ENCODE measurements at places on chromosomes 2 and 18. TPM values are rescaled to one million over a fixed set of nuclear protein-coding genes. Genes with fewer than 3 reads are reported as not detected.
A peak's percentile ranks its signal among the peaks of the same experiment; 100 is the strongest.

MPHOSPH10 gene
- polyA plus RNA-seq: 19.8 TPM

MOGAT1 gene
- not detected for polyA plus RNA-seq

TFCP2L1 gene
- polyA plus RNA-seq: 0.03 TPM

MARS2 gene
- 0.74 TPM for polyA plus RNA-seq

ANKRD62 gene
- not detected for polyA plus RNA-seq

INHBB gene
- 0.50 TPM for polyA plus RNA-seq

ALPP gene
- not detected for polyA plus RNA-seq

ABCG8 gene
- polyA plus RNA-seq: 1.9 TPM

RAB27B gene
- 1.1 TPM for polyA plus RNA-seq

DNA sequence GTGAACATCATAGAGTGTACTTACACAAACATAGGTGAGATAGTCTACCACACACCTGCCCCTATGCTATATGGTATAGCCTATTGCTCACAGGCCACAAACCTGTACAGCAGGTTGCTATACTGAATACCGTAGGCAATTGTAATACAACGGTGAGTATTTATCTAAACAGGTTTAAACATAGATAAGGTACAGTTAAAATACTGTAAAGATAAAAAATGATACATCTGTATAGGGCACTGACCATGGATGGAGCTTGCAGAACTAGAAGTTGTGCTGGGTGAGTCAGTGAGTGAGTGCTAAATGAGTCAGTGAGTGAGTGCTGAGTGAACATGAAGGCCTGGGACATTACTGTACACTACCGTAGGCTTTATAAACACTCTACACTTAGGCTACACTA, 267.0 kb upstream of the HS6ST1 start:
- no peak for DNase-seq

DNA sequence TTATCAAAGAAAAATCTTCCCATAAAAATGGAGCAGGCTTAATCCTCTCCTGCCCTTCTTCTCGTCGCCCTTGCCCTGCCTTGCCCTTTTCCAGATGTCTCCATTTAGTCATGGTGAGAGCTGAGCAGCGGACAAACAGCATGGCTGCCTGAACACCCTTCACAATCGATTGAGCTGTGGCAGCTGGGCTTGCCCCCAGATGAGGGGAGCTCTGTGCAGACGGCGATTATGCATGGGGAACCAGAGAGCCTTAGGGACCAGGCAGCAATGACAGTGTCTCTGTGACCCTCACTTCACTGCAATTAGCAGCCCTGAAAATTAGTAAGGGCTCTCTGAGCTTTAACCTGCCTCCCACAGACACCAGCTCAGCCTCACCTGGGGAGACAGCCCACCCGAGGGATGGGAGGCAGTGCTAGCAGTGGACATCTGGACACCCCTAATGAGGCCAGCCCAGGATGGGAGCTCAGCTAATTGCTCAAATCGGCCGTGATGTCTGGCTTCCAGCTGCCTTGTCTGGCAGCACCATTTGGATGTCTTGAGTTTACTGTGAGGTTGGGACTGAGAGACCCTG, 365.7 kb downstream of the TNS1 start:
- no peak for DNase-seq

DNA sequence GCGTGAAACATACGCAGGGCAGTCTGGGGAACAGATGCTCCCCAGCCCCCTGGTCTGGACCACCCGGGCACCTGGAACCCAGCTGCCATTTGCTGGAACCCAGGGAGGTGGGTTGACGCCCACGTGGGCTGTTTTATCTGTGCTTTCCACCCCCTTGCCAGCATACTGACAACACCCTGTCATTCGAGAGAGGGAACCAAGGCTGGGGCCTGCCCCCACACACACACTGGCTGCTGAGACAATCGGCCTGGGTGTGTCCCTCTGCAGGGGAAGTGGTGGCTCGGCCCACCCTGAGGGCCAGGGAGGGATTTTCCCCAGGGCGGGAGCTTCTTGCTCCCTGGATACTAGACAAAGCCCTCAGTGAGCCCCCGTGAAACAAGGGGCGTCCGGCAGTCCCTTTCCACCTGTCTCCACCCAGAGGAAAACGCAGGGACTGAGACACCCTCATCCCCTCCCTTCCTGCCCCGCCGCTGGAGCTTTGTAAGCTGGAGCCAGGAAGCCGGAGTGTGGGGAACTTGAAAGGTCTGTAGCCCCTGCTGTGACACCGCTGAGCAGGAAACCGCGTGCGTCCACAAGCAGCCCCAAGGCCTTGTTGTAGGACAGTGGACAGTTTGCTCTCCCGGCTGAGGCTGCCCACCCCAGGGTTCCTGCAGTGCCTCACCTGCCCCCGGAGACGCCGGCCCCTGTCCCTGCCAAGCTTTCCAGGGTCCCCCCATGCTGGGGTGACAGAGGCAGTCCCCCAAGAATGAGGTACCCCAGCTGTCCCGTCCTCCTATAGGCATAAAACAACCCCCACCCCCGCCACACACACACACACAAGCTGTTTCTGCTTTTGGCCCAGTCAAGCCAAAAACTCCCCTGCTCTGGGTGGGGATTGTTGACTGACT, 14.1 kb upstream of the KLF11 start:
- DNase-seq: peak; percentile 82

- no peak for DNase-seq
Measured at GRCh38 chr2:10193851-10194820, 71.6 kb downstream of the RRM2 start.

DNA sequence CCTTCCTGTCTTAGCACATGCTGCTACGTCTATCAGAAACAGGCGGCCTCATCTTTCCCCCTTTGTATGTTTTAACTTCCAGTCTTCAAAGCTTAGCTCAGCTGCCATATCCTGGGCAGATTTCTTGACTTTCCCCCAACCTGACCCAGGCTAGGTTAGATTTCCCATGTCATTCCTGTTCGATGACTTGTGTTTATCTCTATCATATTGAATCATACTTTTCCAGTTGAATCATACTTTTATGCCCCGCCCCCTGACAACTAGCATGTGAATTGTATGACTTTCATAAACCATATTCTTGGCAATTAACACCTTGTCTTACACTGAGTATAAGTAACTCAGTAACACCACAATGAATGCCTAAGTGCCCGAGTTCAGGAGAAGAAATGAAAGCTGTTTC, 128.3 kb downstream of the CYRIA start:
- DNase-seq: no peak

- no peak for DNase-seq
Measured at GRCh38 chr2:103123516-103123915, 361.7 kb downstream of the TMEM182 start.

GRCh38 chr2:160994141-160995002, 165.9 kb upstream of the TANK start:
- peak; percentile 74 for DNase-seq

- DNase-seq: no peak
Measured at GRCh38 chr2:222142027-222142426, 156.8 kb downstream of the PAX3 start.

- DNase-seq: no peak
Measured at GRCh38 chr2:43302961-43303494, 76.6 kb upstream of the ZFP36L2 start.

GRCh38 chr2:66539452-66539851, 104.5 kb downstream of the MEIS1 start:
- DNase-seq: no peak

GRCh38 chr2:86044614-86045013, 61.1 kb downstream of the POLR1A start:
- DNase-seq: no peak

GRCh38 chr2:227415538-227416424, 28.0 kb upstream of the SCYGR1 start:
- DNase-seq: no peak

DNA sequence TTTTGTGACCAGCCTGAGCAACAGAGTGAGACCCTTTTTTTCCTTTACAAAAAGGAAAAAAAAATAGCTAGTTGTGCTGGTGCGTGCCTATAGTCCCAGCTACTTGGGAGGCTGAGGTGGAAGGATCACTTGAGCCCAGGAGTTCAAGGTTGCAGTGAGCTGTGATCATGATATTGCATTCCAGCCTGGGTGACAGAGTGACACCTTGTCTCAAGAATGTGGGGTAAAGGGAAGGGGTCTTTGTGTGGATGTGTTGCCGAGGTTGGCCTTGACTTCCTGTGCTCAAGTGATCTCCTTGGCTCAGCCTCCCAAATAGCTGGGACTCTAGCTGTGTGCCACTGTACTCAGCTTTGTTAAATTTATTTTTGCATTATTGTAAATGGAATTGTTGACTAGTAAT, 120.6 kb downstream of the ZNF407 start:
- no peak for DNase-seq

DNA sequence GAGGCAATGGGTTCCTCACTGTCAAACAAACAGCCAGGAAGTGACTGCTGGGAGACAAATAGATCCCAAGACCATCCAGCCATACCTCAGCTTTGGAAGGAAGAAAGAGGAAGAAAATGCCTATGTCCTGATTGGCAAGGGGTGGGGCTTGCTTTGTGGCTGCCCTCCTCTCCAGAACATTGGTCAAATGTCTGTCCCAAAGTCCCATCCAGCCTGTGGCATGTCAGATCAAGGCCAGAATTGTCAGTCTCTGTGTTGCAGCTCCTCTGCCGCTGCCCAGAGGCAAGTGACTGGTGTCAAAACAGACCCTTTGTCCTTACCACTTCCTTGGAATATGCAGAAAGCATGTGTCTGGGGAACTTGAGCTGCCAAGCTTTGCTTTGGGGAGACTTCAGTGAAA, 63.0 kb upstream of the SMAD2 start:
- DNase-seq: no peak

DNA sequence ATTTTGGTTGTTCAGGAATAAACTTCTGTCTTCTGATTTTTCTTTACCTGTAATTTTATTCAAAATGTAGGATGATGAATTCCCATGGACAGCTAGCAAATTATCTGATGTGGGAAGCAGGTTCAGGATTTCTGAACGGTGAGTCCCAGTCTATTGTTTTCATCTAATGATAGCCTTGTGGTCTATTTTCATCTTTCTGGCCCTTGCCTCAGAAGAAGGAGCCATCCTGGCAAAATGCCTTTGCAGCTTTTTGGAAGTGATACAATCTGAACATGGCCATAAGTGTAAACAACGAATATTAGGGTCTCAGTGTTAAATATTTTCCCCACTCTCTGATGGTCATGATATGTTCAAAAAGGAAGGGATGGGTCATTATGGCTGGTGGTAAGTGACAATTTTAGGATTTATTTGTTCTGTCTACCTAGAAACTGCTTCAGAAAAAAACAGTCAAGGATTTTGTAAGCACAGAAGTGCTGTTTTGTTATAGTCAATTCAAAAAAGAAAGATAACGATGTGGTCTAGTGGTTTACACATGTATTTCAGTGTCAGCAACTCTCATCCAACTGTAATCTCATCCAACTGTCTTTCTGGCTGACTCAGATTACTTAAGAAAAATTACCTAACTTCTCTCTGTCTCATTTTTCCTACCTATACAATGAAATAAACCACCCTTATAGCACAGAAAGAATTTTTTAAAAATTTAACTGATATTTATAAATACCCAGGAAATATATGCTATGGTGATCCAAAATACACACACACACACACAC, 272.6 kb upstream of the ERBB4 start:
- DNase-seq: no peak

Measured in aorta (tissue), 5 donors.